Adrenal gland (tissue), 19 donors: ENCODE measurements at places on chromosomes 1 and 21. TPM values are rescaled to one million over a fixed set of nuclear protein-coding genes. Genes with fewer than 3 reads are reported as not detected.

Gene SERPINC1
- 1.0 TPM for total RNA-seq

Gene TSSK3
- 5.3 TPM for total RNA-seq

Gene OPTC
- not detected for total RNA-seq

Gene RUNX3
- 3.3 TPM for total RNA-seq

Gene FCRL1
- not detected for total RNA-seq
